ENCODE measurements at places on chromosomes 7 and 10.

- no peak for DNase-seq
Observed at GRCh38 chr10:3494131-3494837, 290.7 kb downstream of the KLF6 start.

GRCh38 chr10:22370320-22370719 is 25.0 kb downstream of the SPAG6 start:
- no peak for DNase-seq

- peak; percentile 14 for DNase-seq
Observed at GRCh38 chr7:155644971-155645509, 579 bp downstream of the RBM33 start.

DNA sequence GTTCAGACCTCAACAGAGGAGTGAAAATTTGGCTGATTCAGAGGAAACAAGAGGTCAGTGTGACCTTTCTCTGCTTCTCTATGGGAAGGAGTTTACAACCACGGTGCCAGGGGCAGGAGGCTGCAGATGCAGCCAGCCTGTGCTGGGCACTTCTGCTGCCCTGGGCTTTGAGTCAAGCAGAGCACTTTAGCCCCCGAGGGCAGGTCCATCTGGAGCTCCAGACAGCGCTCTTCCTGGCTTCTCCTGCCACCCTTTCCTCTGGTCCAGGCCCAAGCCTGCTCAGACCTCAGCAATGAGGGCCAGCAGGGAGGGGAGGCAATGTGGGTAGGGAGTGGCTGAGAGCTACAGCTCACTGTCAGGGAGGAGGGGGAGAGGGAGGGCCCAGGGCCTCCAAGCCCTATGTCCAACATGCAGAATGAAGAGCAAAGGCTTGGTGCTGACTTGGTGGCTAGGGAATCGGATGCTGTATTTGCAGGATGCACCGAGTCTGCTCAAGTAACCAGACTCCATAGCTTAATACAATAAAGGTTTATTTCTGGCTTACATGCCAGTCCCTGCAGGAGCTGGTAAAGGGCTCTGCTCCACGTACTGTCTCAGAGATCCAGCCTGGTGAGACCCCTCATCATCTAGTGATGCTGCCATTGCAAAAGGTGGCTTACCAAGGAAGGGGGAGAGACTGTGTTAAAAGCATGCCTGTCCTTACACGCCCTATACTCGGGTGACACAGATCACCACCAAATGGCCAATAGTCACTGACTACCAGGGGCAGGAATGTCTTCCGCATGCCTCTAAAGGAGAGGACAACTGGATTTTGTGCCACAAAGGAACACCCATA is 481.6 kb downstream of the RPS24 start:
- DNase-seq: no peak

- DNase-seq: no peak
Observed at GRCh38 chr7:133824132-133824531, 303.0 kb upstream of the LRGUK start.
